CD14-positive monocyte (primary cell): ENCODE measurements at places on chromosomes 3 and 15. TPM values are rescaled to one million over a fixed set of nuclear protein-coding genes. Genes with fewer than 3 reads are reported as not detected.

DNA sequence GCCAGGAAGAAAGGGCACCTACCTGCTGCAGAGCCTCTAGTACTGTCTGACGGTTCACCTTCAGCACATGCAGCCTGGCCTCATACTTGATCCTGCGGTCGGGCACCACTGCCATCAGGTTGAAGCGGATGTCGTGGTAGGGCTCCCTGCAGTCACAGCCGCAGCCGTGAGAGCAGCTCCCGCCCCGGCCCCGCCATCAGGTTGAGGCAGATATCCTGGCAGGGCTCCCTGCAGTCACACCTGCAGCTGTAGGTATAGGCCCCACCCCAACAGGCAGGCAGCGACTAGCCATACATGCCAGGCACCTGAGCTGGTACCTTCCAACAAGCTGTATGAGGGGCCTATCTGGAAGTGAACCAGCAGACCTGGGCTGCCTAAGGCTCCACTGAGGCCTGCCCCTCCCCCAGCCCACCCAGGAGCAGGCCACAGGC is 38.7 kb downstream of the SEMA3G start:
- H3K4me3 ChIP-seq = no peak overlapping the region
- no peaks in the 10 kb centered on the region for H3K27me3 ChIP-seq
- H3K27ac ChIP-seq = no peak overlapping the region
- peaks cover 18% of the 10 kb centered on the region for H3K4me1 ChIP-seq
- peaks cover 68% of the 10 kb centered on the region for H3K36me3 ChIP-seq
- no peak for DNase-seq

Gene SV2B
- polyA plus RNA-seq = not detected

DNA sequence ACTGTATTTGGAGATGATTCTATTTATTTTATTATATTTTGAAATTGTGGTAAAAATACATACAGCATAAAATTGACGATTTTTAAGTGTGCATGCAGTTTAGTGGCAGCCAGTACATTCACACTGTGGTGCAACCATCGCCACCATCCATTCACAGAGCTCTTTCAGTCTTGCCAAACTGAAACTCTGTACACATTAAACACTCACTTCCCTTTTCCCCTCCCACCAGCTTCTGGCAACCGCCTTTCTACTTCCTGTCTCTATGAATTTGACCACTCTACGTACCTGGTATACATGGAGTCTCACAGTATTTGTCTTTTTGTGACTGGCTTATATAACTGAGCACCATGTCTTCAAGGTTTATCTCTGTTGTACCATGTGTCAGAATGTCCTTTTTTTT is 303.3 kb upstream of the ATP10A start:
- H3K27ac ChIP-seq = no peak overlapping the region
- H3K36me3 ChIP-seq = no peaks in the 10 kb centered on the region
- no peak overlapping the region for H3K4me3 ChIP-seq
- no peaks in the 10 kb centered on the region for H3K4me1 ChIP-seq
- H3K27me3 ChIP-seq = no peaks in the 10 kb centered on the region

Gene FAM81A
- 0.66 TPM for polyA plus RNA-seq

DNA sequence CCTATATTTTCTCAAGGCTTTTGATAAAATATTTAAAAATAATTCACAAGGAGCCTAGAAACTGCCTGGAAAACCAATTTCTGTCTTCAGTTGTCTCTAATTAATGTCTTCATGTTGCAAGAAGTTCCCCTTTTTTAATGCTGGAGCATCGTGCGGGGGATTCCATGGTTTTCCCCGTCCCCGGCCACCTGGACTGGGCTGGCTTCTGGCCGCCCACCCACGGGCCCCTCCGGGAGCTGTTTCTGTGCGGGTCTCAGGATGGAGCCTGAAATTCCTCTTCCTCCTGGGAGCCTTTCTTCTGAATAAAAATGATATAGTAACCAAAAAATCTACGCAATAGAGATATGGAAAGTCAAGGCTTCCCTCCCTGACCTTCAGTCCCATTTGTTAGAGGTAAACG is 8.1 kb upstream of the LRRK1 start:
- no peak overlapping the region for H3K4me3 ChIP-seq
- no peak for DNase-seq
- no peaks in the 10 kb centered on the region for H3K36me3 ChIP-seq
- peaks cover 9% of the 10 kb centered on the region for H3K4me1 ChIP-seq
- H3K27ac ChIP-seq = no peak overlapping the region
- H3K27me3 ChIP-seq = no peaks in the 10 kb centered on the region
